Non-pigmented ciliary epithelial cell (primary cell): ENCODE measurements at places on chromosomes 13 and 19.

DNA sequence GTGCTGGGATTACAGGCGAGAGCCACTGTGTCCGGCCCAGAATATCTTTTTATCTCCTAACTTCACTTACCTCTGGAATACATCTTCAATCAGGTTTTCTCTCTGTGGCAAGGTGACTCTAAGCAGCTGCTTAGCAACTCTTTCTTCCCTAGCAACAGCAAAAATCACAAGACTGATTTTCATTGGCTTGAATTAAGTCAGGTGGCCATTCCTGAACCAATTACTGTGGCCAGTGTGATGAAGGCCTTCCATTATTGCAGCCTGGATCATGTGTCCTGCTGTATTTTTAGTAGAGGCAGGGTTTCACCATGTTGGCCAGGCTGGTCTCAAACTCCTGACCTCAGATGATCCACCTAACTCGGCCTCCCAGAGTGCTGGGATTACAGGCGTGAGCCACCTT is 9.0 kb upstream of the LTBP4 start:
- no peak for DNase-seq

DNA sequence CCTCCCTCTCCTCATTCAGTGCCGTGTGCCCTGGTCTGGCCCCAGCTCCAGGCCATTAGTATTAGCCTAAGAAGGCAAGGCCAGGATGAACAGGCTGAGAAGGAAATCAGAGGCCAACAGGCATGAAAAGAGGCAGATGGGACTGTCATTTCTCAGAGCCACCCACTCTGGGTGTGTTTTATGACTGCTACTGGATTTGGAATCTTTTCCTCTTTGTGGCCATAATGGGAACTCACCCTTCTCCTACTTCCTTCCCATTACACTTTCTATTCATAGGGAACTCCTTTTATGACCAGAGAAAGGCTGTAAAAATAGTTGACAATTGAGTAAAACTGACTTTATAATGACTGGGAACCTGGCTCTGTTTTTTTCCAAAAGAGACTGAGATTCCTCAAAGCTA is 17.7 kb downstream of the CEACAM8 start:
- no peak for DNase-seq

GRCh38 chr19:31502536-31503170 is 153.4 kb upstream of the TSHZ3 start:
- no peak for DNase-seq

DNA sequence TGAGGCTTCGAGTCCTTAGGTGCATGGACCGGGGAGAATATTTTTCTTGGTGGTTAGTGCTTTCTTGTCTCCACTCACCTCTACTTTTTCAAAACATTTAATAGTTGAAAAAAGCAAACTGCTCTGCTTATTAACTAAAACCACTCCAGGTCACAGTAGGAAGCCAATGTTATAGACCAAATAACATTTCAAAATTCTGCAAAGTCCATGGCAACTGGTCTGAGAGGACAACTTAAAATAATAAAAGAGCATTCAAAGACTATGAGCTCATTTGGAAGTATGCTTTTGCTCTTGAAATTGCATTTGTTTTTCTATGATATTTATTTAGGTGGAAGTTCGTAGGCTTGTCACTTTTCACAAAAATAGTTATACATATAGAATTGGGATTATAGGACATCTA is 483.0 kb downstream of the DCT start:
- no peak for DNase-seq

- no peak for DNase-seq
Measured at GRCh38 chr19:10126213-10126639, 6.5 kb upstream of the EIF3G start.

GRCh38 chr13:41613984-41614661 is 156.8 kb downstream of the RGCC start:
- peak; percentile 92 for DNase-seq

GRCh38 chr13:94192431-94192975 is 287.0 kb downstream of the DCT start:
- DNase-seq = no peak

DNA sequence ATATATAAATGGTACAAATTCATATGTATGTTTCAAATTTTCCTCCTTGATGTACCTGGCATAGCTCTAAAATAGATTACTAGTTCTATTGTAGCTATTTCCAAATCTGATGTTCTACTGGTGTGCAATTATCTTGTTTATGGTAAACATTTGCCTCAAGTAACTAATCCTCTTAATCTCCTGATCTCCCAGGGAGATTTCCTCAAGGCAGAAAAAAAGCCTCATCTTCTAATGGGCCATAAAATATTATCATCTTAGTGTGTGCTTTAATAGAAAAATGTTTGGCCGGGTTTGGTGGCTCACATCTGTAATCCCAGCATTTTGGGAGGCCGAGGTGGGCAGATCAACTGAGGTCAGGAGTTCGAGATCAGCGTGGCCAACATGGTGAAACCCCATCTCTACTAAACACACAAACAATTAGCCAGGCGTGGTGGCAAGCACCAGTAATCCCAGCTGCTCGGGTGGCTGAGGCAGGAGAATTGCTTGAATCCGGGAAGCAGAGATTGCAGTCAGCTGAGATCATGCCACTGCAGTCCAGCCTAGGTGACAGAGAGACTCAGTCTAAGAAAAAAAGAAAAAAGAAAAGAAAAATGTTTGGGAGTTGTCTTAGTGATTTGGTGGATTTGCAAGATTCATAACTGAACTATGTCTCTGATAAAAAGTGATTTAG is 498.9 kb upstream of the SLITRK5 start:
- no peak for DNase-seq

- DNase-seq = no peak
Measured at GRCh38 chr19:46497773-46498172, 2.1 kb upstream of the PNMA8B start.

GRCh38 chr13:34243403-34243802 is 425.5 kb downstream of the RFC3 start:
- DNase-seq = no peak

DNA sequence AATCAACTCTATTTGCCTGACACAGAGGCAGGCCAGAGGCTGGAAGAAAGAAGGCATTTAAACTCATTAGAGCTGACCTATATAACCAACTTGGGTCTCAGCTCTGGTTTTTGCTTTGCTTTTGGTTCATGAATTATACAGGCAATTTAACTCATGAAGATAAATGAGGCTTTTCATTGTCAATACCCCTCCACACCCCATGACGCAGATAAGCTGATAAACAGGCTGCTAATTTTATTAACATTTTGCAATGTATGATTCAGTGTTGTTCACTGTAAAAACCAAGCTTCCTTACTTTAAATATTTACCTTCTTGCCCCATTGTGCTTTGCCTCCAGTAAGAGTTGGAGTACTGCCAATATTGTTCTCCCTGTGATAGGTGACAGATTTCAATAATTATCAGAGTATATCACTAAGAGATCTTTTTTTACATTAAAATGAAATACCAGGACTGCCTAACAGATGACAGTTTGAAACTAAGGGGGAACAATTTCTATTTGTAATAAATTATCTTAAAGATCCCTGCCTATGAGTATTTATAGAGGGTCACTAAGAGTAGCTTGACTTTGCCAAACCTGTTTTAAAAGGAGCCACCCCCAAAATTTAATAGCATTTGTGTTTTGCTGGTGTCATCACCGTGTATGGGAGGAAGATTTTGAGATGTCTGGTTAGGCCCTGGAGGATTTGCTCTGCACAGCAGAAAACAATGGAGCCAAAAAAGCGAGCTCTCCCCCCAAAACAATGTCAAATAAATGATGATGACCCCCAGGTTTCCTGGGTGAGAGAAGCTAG is 472.7 kb upstream of the NBEA start:
- no peak for DNase-seq

GRCh38 chr13:97135883-97136282 is 86.2 kb upstream of the MBNL2 start:
- no peak for DNase-seq

GRCh38 chr19:52010674-52011073 is 2.7 kb upstream of the ZNF615 start:
- DNase-seq = no peak

DNA sequence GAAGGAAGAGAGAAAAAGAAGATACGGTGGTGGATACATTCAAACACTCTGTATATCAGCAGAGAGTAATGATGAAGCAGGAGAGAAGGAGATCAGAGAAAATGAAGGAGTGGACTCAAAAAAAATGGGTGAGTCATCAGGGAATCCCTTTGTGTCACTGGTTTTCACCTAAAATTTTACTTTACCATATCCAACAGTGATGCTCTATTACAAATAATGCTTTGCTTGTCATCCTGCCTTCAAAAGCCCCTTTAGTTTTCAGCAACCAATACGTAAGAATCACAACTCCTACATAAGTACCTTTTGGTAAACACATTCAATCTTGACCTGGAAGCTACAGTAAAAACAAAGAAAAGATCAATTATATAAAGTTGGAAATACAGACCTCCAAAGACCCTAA is 88.8 kb downstream of the ENOX1 start:
- no peak for DNase-seq

DNA sequence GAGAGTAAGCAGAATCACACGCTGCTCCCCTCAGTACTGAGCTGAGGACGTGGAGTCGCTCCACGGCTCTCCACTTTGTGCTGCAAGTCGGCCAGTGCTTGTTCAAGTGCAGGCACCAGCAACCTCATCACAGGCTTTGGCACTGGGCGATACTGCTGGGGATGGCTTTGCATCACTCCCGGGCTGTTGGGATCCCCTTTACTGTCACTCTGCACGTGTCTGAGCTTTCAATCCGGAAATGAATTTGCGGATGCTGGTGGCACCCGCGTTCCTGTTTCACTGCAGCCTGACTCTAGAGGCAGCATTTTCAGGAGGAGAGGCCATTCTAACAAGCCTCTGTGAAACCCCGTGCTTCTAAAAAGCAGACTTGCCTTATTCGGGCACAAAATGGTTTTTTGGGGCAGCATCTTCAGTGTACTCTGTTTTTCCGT is 19.1 kb downstream of the SMARCA4 start:
- no peak for DNase-seq

DNA sequence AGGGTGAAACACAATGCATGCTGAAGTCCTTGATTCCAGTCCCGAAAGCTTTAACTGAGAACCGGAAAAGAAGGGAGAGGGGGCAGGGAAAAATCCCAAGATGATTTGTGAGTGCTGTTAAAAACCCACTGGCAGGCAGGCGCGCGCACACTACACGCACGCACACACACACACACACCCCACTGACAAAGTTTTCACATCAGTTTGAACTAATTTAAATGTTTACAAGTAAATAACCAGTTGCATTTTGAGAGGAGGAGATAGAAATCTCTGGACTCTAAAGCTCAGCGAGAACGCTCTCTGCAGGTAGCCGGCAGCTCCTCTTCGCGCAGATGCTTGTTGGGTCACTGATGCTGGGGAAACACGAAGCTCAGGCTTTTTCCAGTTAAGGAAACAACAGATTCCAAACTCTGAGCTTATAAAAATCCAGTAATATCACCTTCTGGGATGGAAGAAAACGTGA is 818 bp upstream of the SLITRK1 start:
- no peak for DNase-seq
